ENCODE measurements at places on chromosomes 1 and 21.

DNA sequence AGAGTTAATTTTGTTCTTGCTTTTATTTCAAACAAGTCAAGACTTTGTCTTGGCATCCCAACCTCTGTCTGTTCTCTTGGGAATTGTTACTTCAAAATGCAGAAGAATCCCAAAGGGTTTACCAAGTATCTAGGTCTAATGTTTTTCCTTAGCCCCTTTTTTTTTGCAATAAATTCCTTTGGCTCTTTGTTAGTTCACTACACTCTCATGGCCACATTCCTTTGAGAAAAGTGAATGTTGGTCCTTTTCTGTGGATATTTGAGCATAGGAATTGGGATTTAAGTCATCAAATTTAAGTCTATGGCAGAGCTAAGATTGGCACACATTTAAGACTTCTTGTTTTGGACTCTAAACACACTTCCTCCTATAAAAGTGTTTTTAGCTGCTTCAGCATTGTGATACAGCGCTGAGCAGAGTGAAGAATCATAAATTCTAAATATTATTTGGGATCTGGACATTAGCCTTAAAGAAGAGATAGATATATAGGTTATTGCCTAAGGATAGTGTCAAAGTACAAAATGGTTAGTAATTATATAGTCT is 1.9 kb downstream of the BTF3L4 start:
- no peak for DNase-seq

DNA sequence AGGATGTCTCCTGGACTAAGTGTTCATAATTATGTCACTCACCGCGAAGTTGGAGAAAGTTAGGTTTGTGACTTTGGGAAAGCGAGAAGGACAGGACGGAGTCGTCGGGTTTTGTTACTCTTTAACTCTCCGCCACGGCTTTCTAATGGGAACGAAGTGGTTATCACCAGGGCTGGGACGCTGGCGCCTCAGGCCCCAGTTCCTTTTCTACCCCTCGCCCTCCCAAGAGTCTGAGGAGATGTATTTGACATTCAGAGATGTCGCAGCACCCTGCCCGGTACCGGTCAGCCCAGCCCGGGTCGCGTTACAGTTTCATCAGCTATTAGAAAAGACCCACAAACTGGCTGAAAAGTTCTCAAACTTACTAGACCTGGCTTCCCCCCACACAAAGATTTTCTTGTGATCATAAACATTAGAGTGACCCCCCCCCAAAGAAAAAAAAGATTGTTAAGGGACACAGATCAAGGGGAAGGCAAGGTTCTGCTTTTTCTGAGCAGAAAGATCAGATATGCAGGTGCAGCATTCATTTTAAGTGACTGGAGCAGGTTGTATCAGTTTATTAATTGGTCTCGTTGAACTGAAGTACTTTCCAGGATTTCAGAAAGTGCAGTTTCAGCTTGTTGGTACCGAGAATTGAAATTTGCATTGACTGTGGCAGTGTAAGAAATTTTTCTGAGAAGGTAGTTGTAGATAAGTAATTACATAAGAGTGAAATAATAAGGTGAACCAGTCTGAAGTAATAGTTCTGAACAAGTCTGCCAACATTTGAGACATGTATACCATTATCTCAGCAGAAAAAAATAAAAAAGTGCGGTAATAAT is 859 bp upstream of the ZBTB18 start:
- peak; percentile 8 for DNase-seq

DNA sequence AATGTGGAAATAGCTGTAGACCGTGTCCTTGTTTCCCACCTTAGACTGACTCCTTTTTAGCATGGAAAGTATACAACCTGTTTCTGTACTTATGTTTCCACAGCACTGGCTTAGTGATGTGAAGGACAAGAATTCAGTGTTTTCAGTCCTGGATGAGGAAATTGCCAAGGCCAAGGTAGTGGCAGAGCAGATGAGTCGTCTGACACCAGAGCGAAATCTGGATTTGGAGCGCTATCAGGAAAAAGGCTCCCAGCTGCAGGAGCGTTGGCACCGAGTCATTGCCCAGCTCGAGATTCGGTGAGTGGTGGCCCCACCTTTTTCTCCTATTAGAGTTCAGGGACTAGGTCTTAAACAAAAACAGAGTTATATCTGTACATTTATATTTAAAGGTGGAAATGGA is 112.6 kb downstream of the MACF1 start:
- no peak for DNase-seq

GRCh38 chr1:2495546-2495945 is 19.5 kb downstream of the PLCH2 start:
- no peak for DNase-seq

DNA sequence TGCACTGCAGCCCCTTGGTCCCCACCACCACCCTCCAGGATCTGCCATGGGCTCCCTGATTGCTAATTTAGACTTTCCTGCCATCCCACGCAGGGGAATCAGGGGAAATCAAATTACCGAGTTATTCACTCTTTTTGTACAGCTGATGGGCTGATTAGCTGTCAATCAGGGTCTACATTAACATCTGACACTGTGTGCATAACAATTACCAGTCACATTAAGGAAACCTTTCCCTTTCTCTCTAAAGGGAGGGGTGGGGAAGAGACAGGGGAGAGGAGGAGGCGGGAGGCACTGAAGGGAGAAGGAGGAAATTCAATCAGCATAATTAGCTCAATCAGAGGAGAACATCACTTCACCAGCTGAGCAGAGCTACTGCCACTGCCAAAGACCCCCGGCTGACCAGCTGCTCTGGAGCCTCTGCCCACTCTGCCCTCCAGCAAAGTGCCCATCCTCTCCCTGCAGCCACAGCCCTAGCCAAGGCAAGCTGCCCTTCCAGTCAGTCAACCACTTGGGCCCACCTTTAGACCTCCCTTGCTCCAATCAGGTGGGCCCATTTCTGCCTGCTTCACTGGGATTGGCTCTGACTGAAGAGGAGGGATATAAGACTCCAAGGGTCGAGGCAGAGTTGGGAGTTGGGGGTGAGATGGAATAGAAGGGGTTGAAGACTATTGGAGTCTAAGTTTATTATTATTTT is 199.3 kb upstream of the ZC3H12A start:
- DNase-seq, result no peak

GRCh38 chr1:206953626-206954025 is 7.4 kb upstream of the PIGR start:
- no peak for DNase-seq
